ENCODE measurements at places on chromosomes 7 and 10. TPM values are rescaled to one million over a fixed set of nuclear protein-coding genes. Genes with fewer than 3 reads are reported as not detected.

The NCF1 gene
- 7.7 TPM for total RNA-seq

The FAM24B gene
- total RNA-seq, result 9.9 TPM

The SPDYE9 gene
- not detected for total RNA-seq

The PMPCB gene
- 62.4 TPM for total RNA-seq

The FHIP2A gene
- total RNA-seq, result 28.7 TPM

The ADCYAP1R1 gene
- total RNA-seq, result not detected

The ECD gene
- total RNA-seq, result 41.7 TPM

The CYP26C1 gene
- total RNA-seq, result 0.11 TPM
